ENCODE measurements at places on chromosomes 3 and 15. TPM values are rescaled to one million over a fixed set of nuclear protein-coding genes. Genes with fewer than 3 reads are reported as not detected.

DNA sequence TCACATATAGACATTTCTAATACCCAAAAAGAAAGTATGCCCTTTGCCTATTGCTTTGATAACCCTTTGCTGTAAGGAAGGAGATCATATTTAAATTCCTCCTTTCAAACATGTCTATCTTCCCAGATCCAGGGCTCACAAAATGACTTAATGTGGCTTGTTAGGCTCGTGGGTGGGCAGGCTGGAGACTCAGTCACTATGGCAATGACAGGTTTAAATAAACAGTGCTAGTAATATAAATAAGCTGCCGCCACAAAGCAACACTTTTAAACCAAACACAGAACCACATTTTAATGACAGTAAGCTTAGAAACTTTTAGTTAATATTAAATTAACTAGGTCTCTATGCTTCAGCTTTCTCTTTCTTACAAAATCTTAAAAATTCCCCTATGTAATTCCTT lies 616.0 kb upstream of the NAALADL2 start:
- DNase-seq, result peak; percentile 41

PPP1R14D gene
- not detected for total RNA-seq

THBS1 gene
- total RNA-seq, result 128 TPM

- DNase-seq, result no peak
Observed at GRCh38 chr3:3172627-3173026, 6.9 kb downstream of the CRBN start.

SERINC4 gene
- not detected for total RNA-seq

GRCh38 chr15:70339571-70340493 lies 242.1 kb upstream of the TLE3 start:
- no peak for DNase-seq

DNA sequence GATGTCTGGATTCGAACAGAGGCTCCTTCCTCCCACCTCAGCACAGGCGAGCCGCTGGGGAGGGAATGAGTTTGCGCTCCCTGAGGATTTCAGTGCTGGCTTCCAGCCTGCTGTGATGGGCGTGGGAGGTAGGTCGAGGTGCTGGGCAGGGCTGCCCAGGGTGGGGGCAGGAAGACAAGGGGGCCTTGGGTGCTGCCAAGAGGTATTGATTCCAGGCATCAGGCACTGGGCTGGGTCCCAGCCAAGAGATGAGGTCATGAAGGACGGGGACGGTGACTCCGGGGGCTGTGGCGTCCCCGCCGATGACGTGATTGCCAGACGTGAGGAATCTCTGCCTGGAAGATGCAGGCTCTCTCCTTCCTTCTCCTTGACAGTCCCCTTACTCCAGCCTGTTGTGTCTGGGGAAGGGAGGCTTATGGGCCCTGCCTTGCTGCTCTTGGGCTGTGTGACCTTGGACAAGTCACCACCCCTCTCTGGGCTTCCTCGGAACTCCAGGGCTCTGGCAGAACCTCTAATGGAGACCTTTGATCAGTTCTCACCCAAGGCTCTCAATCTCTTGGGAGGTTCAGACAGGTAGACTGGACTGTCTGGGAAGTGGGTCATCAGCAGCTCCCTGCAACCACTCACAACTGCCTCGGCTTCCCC lies 116.8 kb downstream of the FBLN2 start:
- DNase-seq, result no peak

DNA sequence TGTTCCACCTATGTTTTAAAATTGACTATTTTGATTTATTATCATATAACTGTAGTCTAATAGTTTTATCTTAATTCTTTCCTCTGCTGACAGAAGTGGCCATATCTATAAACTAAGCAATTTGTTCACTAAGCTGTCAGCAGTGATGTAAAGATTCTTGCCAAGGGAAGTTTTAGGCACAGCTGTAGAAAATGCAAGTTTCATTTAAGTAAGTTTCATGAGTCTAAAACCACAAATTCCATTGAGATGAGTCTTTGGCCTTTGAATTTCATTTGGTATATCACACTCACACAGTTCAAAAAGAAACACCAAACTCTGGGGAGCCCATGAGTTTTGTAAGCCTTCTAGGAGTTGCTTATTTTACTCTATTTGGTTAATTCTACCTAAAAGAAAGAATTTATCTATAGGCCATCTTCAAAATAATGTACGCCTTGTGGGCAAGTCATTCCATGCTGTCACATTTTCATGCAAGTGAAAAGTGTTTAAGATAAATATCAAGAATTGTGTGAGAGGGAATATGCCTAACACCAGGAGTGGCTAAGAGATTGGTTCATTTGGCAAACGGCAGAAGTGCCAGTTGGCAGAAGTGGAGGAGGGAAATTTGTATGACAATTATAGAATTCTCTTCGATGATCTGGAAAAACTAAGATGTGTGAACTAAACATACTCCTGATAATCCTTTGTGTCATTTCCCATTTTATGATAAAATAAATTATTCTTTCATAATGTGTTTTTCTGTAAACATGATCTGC lies 292.9 kb downstream of the ZIC4 start:
- no peak for DNase-seq

DNA sequence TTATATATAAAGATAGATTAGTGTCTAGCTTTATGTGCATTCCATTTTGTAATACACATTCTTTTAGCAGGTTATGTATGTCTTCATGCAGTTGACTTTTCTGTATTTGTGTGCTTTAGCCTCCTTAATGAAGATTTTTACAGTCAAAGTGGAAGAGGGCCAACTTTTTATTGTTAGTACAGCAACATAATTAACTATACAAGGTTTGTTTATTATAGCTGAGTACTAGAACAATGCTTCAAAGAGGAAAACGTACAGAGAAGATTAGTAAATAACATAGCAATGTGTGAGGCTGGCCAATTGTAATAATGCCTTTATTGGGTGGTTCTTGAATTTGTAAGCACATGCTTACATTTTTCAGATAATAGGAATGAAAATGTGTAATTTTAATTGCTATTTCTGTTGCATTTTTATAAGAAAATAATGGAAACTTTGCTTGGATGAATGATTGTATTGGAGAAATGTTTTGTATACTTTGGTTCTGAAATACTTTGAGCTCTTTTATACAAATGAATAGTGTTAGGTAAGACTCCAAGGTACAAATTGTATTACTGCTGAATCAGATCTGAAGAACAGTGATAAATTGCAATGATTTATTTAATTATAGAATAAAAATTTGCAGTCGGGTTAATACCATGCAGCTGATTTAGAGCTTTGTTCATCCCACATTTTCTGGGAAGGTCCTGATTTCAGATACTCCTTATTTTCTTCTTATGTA lies 41.4 kb downstream of the UBE2E2 start:
- DNase-seq, result no peak

DNA sequence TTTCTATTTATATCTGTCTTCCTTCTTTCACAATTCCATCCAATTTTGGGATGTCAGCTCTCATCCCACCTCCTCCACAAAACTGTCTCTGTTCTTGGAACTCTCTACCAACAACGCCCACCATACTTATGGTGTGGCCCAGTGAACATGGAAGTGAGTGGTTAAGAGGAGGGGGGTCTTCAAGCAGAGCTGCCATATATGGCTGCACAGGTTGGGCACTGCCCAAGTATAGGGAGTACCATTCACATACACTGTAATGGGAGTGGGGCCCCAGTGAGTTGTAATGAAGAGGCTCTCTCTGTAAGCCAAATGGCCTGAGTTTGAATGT lies 7.9 kb upstream of the CAMK1 start:
- DNase-seq, result no peak

C3orf22 gene
- total RNA-seq, result not detected

DNA sequence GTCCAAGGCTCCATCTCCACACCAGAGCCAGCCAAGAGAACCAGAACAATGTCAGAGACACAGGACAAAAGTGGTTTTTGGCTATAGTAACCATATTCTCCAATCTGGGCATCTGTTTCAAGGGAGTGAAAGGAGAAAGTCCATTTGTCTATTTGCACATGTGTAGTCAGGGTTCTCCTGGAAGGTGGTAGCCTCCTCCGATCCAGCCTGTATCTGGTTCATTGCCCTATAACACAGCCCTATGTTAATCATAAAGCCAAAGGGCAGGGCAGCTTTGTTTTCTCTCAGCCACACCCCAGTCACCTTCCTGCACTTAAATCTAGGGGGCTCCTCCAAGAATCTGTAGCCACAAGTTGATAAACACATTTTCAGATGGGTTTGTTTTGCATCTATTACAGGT lies 128.1 kb upstream of the ADPGK start:
- DNase-seq, result no peak

DNA sequence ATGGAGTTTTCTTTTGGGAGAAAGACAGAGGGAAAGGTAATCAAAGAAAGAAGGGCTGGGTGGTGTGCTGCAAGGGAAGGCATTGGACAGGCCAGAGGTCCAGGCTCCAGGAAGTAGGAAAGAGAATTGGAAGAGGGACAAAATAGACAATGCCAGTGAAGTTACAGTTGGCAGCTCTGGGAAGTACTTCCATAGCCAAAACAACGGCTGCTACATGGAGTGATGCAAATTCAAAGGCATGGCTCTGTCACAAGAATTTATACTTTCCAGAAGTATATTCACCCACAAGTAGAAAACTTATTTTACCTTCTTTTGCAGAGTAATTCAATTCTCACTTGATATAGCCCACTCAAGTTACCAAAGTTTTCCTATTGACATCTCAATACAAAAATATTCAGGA lies 191.5 kb downstream of the TNIK start:
- no peak for DNase-seq

DNA sequence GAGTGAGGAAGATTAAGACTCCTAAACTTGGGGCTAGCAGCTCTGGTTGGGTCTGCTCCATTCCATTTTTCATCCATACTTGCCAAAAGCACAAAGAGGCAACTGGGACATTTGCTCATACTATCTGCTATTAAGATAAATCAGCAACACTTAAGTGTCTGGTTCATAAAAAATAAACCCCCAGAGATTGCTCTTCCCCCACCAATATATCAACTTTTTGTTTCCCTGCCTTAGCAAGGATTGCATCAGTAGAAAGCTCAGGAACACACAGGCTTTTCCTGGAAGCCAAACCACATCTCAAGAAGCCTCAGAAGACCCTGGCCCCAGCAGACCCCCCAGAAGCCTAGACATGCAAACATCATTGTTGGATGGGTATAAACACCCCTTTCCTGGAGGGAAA lies 232.4 kb upstream of the WNT5A start:
- DNase-seq, result no peak

GRCh38 chr3:4643904-4644547 lies 150.9 kb downstream of the ITPR1 start:
- no peak for DNase-seq

- no peak for DNase-seq
Observed at GRCh38 chr3:127034990-127035652, 52.2 kb downstream of the PLXNA1 start.

SKOR1 gene
- not detected for total RNA-seq

GRCh38 chr15:66164788-66165187 lies 88.8 kb downstream of the MEGF11 start:
- no peak for DNase-seq

- no peak for DNase-seq
Observed at GRCh38 chr3:30666572-30667279, 60.3 kb downstream of the TGFBR2 start.

DNA sequence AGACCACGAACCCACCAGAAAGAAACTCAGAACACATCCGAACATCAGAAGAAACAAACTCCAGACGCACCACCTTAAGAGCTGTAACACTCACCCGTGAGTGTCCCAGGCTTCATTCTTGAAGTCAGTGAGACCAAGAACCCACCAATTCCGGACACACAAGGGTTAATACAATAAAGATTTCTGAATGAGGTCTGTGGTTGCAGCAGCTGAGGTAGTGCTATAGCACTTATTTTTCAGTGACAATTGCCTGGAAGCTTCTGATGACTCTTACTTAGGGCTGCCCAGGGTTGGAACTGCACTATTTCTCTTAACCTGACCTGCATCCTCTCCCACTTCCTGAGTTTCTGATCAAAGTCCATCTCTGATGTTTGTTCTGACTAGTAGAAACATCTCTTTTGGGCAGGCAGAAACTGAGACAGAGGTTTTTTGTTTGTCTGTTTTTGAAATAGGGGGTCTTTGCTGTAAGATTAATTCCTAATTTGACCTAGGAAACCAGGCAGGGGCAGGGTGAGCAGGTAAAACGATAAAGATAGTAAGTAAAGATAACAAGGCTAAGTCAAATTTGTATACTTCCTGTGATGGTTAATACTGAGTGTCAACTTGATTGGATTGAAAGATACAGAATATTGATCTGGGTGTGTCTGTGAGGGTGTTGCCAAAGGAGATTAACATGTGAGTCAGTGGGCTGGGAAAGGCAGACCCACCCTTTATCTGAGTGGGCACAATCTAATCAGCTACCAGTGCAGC lies 169.1 kb downstream of the GAP43 start:
- peak; percentile 25 for DNase-seq

All from Caki2 (cell line).